Hematopoietic multipotent progenitor cell treated with erythropoietin and hydrocortisone succinate and interleukin-3 and kit ligand, for 4 days (in vitro differentiated cells): ENCODE measurements at places on chromosomes 7 and 10.

DNA sequence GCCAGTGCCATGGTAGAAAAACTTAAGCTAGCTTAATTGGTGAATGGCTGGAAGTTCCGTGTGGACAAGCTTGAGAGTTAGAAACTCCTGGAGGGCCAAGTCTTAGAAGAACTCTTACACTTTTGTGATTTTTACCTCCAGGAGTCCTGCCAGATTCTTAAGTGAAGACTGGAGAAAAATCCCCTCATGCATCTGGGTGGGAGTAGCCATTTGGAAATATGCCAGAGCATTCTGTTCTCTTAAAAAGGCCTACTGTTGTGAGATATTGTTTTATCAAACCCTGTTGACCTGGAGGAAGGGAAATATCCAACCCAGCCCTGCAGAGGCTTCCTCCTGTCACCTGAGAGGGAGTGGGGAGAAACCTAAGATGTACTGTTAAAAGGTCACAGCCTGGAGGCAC is 17.6 kb upstream of the MCM10 start:
- DNase-seq = peak; percentile 52

DNA sequence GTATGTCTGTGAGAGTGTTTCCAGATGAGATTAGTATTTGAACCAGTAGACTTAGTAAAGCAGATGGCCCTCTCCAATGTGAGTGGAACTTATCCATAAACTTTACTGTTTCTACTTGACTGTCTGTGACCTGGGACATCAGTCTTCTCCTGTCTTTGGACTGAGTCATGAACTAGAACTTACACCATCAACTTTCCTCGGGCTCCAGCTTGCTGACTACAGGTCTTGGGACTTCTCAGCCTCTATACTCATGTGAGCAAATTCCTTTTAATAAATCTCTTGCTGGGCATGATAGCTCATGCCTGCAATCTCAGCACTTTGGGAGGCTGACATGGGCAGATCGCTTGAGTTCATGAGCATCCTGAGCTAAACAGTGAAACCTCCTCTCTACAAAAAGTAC is 25.7 kb upstream of the WAPL start:
- no peak for DNase-seq

DNA sequence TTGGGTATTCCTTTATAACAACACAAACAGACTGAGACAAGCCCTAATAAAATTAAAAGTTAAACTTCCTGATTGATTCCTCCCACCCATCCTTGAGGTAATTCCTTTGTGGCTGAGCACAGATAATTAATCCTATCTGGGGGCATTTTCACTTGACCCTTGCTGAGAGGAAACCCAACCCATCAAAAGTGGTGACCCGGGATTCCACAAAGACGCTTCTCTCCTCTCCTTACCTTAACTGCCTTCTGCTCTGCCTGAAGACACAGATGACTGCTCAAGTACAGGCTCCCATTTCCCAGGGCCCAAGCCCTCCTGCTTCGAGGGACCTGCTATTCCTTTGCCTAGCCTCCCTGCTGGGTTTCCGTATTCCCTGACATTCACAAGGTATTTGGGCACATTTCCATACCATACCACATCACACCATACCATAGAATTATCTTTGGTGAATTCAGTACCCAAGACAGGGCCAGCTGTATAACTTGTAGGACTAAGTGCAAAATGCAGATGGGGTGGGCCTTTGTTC is 9.8 kb upstream of the MAPK8 start:
- DNase-seq = no peak

DNA sequence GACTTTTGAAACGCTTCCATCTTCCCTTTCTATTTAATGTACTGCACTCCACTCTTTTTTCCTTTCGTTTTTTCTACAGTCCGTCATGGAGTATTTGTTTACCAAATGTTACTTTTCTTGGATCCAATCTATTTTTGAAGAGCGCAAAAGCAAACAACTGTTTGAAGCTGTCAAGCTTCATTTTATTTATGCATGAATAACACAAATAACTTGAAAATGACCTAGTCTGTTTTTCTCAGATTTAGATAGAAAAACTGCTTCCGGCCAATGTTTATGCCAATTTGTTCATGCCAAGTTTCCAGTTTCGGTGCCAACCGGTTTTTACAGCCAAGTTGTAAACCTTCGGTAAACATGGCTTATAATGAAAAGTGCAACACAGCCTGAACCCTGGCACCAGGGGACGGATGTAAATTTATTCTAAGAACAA is 150.9 kb upstream of the KLF6 start:
- DNase-seq = no peak

GRCh38 chr7:75798770-75799169 is 14.8 kb downstream of the CCL24 start:
- DNase-seq = peak; percentile 48

GRCh38 chr7:25619963-25620799 is 391.9 kb upstream of the NPVF start:
- DNase-seq = peak; percentile 89

DNA sequence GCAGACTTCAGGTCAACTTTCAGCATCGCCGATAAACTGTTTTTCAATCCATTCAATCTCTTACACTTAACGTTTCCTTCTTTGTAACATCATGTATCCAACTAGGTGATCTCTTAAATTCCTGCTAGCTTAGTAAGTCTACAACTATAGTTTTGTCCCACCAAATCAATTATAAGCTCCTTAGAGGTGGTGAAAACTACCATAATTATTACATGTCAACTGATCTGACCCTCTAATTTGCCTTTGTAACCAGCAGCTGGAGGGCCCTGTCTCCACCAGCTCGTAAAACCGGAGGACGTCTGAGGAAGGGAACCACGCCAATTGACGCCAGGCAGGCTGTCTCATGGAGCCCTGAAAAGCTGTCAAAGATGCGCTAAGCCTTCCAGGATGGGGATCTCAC is 113.4 kb downstream of the ABCC2 start:
- no peak for DNase-seq

DNA sequence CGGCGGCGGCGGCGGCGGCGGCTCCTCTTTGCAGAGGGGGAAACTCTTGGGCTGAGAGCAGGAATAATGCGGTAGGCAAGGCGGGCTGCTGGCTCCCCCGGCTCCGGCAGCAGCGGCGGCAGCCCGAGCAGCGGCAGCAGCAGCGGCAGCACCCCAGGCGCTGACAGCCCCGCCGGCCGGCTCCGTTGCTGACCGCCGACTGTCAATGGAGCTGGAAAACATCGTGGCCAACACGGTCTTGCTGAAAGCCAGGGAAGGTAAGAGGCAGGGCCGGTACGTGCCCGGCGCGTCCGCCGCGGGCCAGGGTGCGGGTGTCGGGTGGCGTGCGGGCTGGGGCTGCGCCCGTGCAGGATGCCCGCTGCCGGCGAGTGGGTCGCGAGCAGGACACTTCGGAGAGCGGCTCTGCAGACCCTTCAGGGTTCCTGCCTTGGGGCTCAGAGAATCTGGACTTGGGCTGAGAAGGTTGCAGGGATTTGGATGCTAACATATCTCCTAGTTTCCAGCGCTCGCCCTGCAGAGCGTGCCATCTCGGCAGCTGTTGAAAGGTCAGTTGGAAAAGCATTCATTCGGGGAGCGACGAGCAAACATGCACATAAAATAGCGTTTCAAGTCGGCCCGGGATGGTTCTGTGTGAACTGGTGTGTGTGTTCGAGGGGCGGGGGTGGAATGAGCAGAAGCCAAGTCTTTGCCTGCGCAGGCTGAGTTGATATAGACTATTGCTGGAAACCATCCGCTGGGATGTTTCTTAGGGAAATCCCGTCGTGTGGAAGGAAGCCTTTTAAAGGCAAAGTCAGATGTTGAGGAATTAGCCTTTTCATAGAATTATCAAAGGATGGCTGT is 562 bp downstream of the GRK5 start:
- peak; percentile 39 for DNase-seq

DNA sequence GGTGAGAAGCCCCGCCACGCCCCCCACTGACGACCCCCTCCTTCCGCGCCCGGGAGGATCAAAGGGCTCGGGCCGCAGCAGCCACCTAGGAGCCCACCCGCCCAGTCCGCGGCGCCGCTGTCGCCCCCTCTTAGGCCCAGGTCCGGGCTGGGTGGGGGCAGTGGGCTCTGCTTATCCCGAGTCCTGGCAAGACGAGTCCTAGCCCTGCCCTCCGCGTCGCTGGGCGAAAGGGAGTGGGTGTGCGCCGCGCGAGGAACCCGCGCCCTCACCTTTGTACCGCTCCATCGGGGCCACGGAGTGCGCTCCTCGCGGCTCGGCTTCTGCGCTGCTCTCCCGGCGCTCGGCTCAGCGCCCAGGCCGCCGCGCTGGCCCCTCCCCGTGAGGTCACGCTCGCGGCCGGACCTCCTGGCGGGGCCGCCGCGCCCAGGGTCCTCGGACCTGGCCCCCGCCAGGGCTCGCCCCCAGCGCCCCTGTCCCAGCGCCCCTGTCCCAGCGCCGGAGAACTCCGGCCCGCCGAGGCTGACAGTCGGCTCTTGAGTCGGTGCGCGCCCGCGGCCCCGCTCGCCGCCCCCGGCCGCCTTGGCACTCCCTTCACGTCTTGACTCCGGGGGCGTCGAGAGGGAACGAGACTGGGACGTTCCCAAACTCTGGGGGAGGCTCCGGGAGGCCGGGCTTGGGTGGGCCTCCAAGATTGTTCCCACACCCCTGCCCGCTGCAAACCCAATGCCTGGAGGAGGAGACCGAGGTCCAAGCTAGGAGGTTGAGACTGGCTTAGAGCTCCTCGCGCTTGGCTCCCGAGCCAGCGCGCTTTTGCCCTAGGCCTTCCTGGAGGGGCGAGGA is at the start of gene AFAP1L2:
Gene AFAP1L2, minus strand, starts transcription at position 332 of the 840 bp plus-strand sequence. Its CDS starts 47 bp downstream, at position 285.
- peak; percentile 24 for DNase-seq

DNA sequence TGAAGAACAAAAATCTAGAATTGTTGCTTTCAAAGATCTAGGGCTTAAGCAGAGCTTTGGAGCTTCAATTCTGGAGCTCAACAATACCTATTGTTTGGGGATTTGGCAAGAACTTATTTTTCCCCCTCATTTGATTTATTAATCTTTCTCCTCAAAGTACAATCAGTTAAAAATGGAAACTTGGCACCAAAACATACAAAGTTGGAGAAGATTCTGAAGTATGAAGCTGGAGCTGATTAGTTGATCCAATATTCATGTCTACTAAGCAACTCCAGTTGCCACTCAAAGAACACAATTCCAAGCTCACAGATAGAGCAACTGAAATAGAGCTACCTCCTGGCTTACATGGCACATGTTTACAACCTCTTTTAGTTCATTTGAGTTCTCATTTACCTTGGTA is 3.8 kb downstream of the FAM13C start:
- no peak for DNase-seq

- no peak for DNase-seq
These were observed 19.9 kb downstream of the BTBD16 start for GRCh38 chr10:122290833-122291532.

DNA sequence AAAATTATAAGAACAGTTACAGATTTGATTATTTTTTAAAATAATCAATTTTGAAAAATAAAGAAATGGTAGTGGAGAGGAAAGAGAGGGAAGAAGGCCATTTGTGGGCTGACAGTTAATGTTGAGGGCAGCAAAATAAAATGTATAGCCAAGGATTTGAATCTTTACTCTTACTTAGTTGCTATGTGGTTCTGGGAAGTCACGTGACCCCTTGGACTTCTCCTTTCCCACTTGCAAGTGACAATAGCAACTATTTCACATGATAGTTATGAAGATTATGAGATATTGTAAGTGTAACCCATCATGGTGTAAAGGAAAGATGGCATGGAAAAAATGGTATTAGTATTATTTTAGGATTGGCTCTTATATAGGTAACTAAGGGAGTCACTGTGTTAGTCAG is 567.3 kb upstream of the GHITM start:
- no peak for DNase-seq

- no peak for DNase-seq
These were observed 234.8 kb downstream of the PHTF2 start for GRCh38 chr7:78033410-78033809.

- DNase-seq = no peak
These were observed 72.9 kb downstream of the AOAH start for GRCh38 chr7:36651404-36651803.

- DNase-seq = no peak
These were observed 20.1 kb downstream of the TES start for GRCh38 chr7:116230191-116231005.

GRCh38 chr7:134714470-134715205 is 64.8 kb upstream of the CALD1 start:
- no peak for DNase-seq

- peak; percentile 7 for DNase-seq
These were observed 90.8 kb downstream of the PRLHR start for GRCh38 chr10:118504467-118505205.

DNA sequence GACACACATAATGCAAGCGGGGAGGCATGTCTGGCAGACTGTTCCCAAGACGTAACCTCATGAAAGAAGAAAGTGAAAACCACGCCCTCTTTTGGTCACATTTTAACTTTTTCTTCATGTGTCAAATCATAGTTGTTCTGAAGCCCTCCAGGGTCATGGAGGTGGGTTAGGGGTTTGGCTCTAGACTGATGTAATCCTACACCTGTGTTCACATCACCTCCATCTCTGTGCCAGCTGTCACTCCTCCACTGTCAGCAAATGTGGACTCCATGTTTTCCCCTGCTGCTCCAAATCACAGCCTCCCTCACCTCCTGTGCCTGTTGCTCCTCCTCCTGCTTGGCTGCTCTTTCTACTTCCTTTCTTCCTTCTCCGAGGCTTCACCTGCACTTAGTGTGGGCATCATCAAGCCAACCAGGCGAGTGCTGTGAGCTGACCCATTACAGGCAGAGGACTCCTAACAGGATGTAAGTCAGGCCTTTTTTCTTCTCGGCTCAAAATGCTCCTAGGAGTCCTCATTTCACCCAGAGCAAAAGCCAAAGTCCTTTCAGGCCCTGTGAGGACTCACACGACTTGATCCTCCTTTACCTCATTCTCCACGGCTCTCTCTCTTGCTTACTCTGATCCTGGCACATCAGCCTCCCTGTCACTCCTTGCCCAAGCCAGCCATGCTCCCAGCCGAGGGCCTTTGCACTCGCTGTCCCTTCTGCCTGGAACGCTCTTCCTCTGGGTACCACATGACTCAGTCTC is 66.4 kb upstream of the IFRD1 start:
- DNase-seq = peak; percentile 62

DNA sequence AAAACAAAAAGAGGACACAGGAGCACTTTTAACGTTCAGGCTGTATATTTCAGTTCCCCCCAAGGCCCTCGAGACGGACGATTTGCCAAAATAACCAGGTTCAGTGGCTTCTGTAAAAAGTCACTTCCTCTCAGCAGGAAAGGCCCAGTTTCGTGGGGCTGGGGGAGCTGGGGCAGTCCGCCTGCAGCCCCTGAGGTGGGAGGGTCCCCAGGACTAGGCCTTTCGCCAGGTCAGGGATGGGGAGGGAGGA is 28.8 kb downstream of the WDR86 start:
- peak; percentile 24 for DNase-seq

DNA sequence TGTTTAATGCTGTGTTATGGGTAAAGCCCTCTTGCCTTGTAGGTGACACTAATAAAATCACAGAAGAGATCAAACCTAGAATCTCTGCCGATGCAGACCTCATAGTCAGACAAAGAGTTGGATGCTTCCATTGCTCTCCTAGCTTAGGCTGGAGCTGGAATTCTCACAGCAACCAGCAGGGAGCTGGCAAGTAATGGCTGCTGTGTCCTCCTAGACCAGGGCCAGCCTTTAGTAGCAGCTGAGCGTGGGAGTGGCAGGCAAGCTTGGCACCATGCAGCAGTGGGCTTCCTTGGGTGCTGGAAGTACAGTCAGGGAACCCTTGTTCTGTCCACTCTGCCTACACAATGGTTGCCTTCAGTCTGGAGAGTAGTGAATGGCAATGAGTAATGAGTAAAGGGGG is 598.3 kb upstream of the GALNT17 start:
- DNase-seq = no peak
